Fibroblast of skin of left biceps (primary cell): ENCODE measurements at places on chromosomes 1 and 21.

DNA sequence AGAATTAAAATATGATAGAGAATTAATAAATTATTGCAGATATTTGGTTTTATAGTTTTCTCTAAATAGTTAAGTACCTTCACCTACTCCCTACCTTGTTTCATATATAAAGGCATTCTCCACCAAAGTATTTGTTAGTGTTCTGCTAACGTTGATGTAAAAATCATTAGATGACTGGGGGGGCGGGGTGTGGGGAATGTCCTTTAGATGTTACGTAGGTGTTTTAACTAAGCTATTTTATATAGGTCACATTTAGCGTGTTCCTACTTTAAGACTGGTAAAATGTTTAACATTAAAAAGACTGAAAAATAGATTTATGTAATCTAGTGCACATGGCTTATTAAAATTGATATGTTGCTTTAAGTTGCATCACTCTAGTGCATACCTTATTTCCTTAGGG, 48.6 kb downstream of the PTPRC start:
- no peak for DNase-seq

DNA sequence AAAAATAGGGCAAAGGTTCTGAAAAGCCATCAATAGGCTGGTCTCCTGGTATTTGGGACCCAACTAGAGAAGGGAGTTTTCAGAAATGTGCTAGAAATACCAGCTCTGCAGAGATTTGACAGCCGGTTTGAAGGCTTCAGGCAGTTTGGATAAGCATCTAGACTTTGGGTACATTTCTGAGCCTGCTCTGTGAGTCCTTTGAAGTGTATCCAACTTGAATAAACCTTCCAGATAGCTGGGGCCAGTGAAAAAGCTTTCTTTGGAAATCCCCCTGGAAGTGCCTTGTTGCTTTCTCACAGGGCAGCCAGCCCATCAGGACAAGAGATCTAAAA, 6.4 kb upstream of the PEF1 start:
- no peak for DNase-seq

GRCh38 chr1:64895500-64895899, 70.8 kb downstream of the JAK1 start:
- DNase-seq = no peak

GRCh38 chr1:71583756-71584155, 502.9 kb upstream of the ZRANB2 start:
- no peak for DNase-seq

DNA sequence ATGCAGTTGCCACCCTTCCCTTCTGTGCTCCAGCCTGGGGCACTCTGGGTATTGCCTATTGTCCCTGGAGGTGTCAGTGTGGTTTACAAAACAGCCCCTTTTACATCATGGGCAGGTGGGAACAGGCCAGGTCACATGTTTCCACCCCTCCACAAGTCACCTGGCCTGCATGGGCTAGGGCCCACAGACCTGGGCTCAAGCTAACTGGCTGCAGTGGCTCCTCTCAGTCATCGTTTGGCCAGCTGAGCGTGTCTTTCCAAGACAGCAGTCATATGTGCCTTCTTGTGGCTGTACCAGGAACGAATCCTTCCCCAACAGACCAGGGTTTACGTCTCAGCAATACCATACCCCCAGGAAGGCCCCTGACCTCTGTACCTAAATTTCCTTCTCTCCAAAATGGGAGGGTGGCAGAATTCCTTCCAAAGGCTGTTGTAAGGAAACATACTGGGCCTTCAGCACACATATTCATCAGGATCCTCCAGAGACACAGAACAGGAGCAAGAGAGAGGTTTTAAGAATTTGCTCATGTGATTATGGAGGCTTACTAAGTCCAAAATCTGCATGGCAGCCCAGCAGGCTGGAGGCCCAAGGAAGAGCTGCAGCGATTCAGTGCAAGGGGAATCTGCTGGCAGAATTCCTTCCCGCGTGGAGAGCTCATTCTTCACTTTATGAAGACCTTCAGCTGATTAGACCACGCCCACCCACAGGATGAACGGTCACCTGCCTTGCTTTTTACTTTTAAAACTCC, 10.6 kb upstream of the TAS1R2 start:
- no peak for DNase-seq

GRCh38 chr1:57494530-57495079, 70.7 kb upstream of the DAB1 start:
- DNase-seq = no peak

DNA sequence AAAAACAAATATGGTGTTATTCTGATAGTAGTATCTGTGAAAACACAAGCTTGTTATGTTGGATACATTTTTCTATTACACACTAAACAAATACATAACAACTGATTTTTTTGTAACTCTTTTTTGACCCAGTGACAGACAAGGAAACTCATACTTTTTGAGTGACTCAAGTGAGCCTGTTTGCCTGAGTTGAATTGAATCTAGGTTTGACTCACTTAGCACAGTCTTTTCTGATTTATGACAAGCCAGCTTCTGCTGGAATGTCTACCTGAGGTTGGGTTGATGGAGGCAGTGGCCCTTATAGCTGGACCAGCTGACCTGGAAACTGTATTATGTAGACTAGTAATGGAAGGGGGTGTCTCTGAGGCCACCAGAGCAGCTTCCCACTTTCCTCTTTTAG, 4.2 kb upstream of the CLCA4 start:
- DNase-seq = no peak
